ENCODE measurements at places on chromosomes 4 and X.

GRCh38 chr4:176479767-176480166 is 160.0 kb downstream of the SPCS3 start:
- DNase-seq = no peak

- DNase-seq = no peak
Observed at GRCh38 chrX:17519358-17519757, 144.4 kb downstream of the NHS start.

- peak; percentile 49 for DNase-seq
Observed at GRCh38 chr4:25159837-25160713, at the start of gene SEPSECS. Gene SEPSECS, minus strand, starts transcription at chr4:25160449. Its CDS starts 80 bp downstream, at chr4:25160369.

- no peak for DNase-seq
Observed at GRCh38 chrX:116961872-116962582, 499.3 kb upstream of the CT83 start.

GRCh38 chr4:5527211-5527610 is 181.1 kb downstream of the EVC2 start:
- DNase-seq = no peak

- DNase-seq = no peak
Observed at GRCh38 chr4:38957261-38957815, 74.9 kb downstream of the TMEM156 start.

DNA sequence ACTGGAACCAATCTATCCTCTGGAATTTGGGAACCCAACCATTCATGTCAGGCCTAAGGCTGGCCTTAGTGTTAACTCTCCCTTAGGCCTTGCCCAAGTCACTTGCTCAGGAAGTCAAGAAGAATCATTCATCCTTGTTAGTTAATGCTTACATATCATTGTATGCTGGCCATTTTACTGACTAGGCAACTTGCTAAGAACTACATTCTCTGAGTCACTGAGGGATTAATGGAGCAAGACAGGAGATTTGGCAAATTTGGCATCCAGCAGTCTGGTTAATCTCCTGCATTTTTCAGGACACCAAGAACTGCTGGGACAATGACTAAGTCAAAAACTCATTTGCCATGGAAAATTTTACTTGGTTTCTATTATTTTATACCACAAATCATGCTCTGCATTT is 115.8 kb upstream of the DDIT4L start:
- DNase-seq = no peak

- DNase-seq = no peak
Observed at GRCh38 chr4:177729681-177730080, 287.4 kb upstream of the AGA start.

DNA sequence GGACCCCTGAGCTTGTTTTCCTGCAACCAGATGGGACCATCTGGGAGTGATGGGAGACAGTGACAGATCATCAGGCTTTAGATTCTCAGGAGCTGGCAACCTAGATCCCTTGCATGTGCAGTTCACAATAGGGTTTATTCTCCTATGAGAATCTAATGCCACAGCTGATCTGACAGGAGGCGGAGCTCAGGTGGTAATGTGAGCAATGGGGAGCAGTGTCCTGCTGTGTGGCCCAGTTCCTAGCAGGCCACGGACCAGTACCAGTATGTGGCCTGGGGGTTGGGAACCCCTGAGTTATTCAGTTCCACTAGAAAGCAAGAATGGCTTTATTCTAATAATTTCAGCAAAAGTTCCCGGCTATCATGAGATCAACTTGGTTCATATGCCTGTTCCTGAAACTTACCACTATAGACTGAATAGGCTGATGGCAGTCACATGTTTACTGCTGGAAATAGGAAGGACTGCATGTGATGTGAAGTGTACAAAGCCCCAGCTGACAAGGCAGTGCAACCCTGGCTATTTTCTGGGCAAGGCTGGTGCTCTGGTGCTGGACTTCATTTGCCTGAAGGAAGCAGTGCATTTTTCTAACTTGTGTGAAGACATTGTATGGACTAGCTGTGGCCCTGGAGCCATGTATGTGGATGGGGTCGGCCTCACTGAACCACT is 107.2 kb downstream of the SPRY1 start:
- no peak for DNase-seq

DNA sequence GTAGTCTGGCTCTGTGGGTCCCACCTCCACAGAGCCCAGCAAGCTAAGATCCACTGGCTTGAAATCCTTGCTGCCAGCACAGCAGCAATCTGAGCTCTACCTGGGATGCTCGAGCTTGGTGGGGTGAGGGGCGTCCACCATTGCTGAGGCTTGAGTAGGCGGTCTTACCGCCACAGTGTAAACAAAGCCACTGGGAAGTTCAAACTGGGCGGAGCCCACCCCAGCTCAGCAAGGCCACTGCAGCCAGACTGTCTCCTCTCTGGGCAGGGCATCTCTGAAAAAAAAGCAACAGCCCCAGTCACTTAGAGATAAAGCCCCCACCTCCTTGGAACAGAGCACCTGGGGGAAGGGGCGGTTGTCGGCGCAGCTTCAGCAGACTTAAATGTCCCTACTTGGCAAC is 243.2 kb upstream of the POF1B start:
- no peak for DNase-seq

GRCh38 chr4:109123951-109124350 is 178.5 kb downstream of the COL25A1 start:
- no peak for DNase-seq

GRCh38 chrX:111035991-111036390 is 60.0 kb upstream of the PAK3 start:
- no peak for DNase-seq

- no peak for DNase-seq
Observed at GRCh38 chr4:35725131-35725530, 519.2 kb downstream of the ARAP2 start.

DNA sequence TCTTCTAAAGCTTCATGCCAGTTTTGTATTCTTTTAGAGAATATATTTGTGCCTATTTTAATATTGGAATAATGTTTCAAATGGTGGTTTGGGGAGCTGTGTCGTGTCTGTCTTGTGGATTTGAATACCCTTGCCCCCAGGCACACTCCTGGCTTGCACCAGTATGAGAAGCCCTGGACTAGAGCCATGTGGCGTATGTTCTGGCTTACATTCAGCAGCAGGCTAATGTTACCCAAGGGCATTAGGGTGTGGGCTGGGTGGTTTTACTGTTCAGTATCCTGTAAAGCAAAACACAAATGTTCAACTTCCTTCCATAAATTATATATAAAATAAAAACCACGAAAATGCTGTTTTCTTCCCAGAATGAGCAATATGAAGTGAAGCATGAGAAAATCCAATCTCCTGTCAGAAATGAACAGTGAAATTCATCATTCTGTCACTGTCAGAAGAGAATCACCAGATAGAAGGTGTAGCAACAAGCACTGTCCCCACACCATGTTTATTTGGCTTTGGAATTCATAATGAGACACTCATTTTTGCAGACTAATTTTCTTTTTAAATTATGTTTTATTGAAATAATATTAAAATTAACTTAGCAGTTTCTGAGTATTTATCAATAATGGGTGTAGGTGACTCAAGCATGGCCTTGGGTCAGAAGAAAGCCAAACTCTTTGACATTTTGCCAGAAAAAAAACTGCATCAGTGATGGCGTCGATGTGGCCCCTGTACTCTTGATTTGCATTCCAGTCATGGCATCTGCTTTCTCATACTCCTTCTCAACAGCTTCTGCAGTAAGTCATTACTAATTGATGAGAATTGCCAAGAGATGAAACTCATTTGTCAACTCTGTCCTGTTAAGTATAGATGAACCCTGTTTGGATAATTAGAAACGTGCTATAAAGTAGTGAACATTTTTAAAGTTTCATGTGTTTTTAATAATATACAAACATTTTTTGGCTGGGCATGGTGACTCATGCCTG is 43.8 kb downstream of the WWC2 start:
- DNase-seq = no peak

DNA sequence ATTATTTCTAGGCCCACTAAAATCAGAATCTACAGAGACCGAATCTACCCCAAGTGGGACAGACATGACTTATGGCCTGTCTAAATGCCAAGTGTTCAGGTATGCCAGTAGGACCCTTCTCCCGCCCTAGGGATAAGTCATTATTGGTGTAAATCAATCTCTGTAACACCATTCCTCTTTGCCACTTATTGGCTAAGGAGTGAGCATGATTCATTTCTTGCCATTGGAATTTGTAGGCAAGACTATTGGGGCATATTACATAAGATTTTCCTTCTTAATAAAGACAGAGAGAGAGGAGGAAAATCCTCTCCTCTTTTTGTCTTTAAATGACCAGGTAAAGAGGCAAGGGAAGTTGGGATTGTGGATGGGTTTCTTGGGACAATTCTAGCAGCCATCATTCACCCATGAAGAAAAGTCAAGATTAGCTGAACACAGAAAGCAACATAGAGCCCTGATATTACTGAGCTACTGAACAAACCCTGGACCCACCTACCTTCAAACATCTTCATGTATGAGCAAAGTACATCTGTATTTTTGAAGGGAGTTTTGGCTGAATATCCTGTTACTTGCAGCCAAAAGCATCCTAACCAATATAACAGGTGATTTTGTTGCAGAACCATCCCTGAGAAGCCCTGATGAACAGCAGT is 2.6 kb downstream of the SLC9B2 start:
- DNase-seq = no peak

GRCh38 chrX:109294097-109294814 is 187.6 kb downstream of the GUCY2F start:
- DNase-seq = no peak

DNA sequence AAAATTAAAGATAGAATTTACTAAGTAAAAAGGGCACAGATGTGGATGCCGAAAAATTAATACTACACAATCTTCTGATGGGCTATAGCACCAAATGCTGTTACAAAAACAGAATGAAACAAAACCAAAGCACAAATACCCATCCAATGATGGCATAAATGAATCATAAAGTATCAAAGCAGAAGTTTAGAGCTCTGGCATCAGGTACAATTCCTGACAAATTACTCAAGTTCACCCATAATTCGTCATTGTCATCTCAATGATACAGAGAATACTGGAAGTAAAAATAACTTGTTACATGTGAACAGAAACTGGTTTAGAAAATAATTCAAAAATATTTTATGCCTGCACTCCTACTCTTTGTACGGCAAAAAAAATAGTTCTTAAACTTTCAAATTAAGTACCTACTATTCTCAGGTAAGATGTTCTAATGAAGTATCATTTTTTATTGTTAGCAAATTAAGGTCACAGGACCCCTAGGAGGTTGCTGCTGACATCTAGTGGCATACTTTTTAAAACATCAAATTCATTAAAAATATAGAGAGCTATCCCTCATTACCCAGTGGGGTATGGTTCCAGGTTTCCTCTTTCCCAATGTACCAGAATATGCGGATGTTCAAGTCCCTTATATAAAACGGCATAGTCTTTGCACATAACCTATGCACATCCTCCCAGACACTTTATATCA is 126.1 kb downstream of the INPP4B start:
- peak; percentile 2 for DNase-seq

DNA sequence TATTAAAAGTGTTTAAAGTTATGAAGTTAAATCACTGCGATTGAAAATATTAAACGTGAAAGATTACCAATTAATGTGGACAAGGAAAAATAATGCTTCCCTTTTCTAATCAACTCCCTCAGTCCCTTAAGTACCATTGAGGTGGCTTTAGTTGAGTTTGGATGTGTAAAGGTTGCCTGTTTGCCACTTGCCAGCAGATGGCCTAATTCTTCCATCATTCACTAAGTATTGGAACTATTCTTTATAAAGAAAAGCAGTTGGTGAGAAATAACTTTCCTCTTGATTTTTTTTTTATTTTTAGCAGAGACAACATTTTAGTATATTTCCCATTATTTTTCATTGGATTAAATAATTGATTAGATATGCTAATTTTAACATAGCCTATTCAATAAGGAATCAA is 295.9 kb upstream of the TACR3 start:
- no peak for DNase-seq

GRCh38 chrX:36753602-36754001 is 254.6 kb upstream of the FAM47C start:
- no peak for DNase-seq

- no peak for DNase-seq
Observed at GRCh38 chr4:26613237-26613636, 29.4 kb downstream of the TBC1D19 start.

DNA sequence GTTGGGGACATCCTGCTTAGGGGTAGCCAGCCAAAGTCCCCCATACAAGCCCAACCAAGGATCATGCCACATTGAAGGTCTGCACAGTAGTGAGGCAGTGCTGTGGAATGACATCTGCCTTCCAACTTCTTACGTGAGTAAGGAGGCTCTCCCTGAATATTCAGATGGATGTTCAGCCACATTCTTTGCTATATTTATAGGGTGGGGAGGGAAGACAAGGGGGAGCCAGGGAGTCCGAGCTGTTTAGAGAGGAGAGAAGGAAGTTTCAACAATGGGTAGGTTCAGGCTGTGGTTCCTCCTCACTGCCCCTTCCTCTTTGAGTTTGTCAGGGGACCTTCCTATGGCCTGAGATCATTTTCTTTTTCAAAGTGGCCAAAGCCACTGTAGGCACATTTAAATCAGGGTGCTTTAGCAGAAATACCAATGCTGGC is 29.8 kb downstream of the MSN start:
- DNase-seq = no peak

- DNase-seq = no peak
Observed at GRCh38 chrX:20432048-20432447, 165.3 kb upstream of the RPS6KA3 start.

GRCh38 chrX:18457000-18457399 is 31.6 kb downstream of the CDKL5 start:
- DNase-seq = no peak

DNA sequence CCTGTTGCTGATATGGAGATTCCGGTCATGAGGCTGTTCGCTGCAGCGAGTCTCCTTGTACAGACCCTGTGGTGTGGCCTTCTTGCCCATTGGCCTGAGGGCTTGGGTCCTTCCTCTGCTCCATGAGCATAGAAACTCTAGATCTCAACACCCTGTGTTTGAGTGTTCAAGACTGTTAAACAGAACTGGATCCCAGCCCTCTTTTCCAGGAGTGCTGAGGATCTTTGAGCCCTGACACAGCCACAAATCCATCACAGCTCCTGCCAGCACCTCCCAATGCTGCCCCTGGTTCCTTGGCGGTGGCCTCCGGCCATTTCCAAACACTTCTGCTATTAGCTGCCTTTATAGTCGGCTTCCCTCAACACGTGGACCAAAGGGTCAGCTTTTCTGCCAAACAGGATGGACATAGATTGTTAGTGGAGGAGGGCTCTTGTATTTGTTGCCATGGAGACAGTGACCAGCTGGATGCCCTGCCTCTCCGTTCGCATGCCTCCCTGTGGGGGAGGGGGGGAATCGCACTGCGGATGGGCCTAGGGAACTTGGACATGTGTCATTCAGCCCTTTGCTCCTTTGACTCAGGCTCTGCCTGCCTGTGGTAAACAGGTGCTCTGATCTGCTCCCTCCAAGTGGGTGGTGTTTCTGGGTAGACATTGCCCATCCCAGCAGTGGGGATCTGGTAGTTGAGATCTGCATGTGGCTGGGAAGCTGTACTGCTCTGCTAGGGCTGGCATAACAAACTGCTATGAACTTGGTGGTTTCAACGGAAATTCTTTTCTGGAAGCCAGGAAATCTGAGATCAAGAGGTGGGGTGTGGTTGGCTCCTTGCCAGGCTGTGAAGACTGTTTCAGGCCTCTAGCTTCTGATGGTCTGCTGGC is 6.9 kb upstream of the WDR1 start:
- DNase-seq = no peak

GRCh38 chr4:108227923-108228322 is 59.2 kb upstream of the LEF1 start:
- DNase-seq = no peak

- DNase-seq = no peak
Observed at GRCh38 chr4:124295413-124295812, 417.1 kb downstream of the ANKRD50 start.
